ENCODE measurements at places on chromosomes 4 and X.

- H3K4me1 ChIP-seq = no peaks in the 10 kb centered on the region
- no peak overlapping the region for H3K27ac ChIP-seq
- no peak overlapping the region for H3K4me3 ChIP-seq
These were observed 1093.0 kb upstream of the TENM3 start for GRCh38 chr4:181150191-181150590.

GRCh38 chr4:156662921-156663320 is 308.7 kb downstream of the PDGFC start:
- no peaks in the 10 kb centered on the region for H3K4me1 ChIP-seq
- H3K4me3 ChIP-seq = no peak overlapping the region
- no peak overlapping the region for H3K27ac ChIP-seq
- H3K27me3 ChIP-seq = no peaks in the 10 kb centered on the region
- DNase-seq = no peak

DNA sequence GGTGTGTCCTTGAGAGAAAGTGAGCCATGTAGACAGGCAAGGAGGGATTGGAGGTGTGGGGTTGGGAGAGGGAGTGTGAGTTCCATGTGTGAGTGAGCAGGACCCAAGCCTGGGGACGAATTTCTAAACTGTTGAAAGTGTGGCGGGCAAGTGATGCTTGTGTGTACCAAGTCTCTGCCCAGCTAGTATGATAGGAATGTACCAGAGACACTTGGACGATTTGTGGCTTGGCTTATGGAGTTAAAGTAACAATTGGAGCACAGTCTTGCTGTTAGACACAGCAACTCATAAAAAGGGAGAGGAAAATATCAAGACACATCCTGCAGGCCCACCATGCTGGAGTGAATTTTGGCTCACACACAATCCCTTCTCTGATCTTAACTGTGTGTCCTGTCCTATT is 8.5 kb downstream of the PTTG2 start:
- no peaks in the 10 kb centered on the region for H3K4me1 ChIP-seq
- DNase-seq = no peak
- no peak overlapping the region for H3K4me3 ChIP-seq
- H3K27ac ChIP-seq = peak overlapping the region; percentile 74

DNA sequence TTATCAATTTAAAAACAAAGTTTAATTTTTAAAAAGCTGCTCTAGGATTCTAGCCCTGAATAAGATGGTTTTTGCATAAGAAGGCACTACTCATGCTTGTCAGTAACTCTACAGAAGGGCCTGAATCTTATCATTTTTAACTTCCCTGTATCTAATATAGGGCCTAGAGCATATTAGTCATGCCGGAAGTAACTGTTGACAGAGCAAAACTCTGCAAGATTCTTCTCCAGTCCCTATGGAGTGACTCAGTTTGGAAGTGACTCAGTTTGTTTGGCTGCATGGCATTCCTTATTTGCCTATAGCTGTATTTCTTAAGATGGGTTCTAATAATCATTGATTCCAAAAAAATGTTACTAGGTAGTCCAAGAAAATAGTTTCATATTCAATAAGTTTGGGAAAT is 431.8 kb upstream of the HTR2C start:
- H3K27ac ChIP-seq = no peak overlapping the region
- no peaks in the 10 kb centered on the region for H3K4me1 ChIP-seq
- no peaks in the 10 kb centered on the region for H3K36me3 ChIP-seq
- H3K4me3 ChIP-seq = no peak overlapping the region

DNA sequence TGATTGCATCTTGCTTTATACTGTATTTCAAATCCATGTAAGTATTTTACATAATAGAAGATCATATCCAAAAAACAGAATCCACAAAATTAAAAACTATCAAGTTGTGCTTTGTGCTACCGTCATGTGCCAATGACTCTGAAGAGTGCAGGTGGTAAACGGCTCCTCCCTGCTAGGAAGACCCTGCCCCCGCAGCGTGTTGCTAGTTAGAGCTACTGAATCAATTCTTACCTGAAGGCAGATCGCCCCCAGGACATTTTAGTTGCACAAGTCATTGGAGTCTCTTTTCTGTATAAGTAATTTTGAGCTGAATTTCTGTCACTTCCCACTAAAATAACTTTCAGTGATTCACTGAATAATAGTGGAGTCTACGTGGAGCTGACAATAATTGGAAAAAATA is 599.5 kb upstream of the ZFP42 start:
- H3K36me3 ChIP-seq = no peaks in the 10 kb centered on the region
- no peaks in the 10 kb centered on the region for H3K27me3 ChIP-seq
- no peaks in the 10 kb centered on the region for H3K4me1 ChIP-seq
- H3K27ac ChIP-seq = no peak overlapping the region

DNA sequence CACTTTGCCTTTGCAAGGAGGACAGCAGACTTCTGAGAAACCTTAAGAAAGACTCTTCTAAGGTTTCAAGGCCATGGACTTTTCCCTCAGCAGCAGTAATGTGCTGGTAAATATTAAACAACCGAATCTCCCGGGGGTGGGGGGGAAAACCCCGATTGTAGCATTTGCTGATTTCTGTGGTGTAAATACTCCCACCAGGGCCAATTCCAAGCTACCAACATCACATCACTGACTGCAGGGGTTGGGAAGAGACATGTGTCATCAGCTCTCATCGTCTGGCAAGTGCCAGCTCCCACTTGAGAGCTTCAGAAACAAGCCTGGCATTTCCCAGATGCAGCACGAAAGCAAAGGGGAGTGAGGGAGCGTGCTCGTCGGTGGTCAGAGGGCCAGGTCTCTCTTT is 101.2 kb downstream of the BCOR start:
- no peaks in the 10 kb centered on the region for H3K27me3 ChIP-seq
- H3K27ac ChIP-seq = no peak overlapping the region
- H3K36me3 ChIP-seq = no peaks in the 10 kb centered on the region
- DNase-seq = no peak

GRCh38 chrX:86002076-86002896 is 45.1 kb downstream of the CHM start:
- H3K27me3 ChIP-seq = no peaks in the 10 kb centered on the region
- no peak for DNase-seq
- no peaks in the 10 kb centered on the region for H3K36me3 ChIP-seq

GRCh38 chrX:131854581-131854980 is 168.5 kb upstream of the STK26 start:
- H3K36me3 ChIP-seq = no peaks in the 10 kb centered on the region
- no peaks in the 10 kb centered on the region for H3K4me1 ChIP-seq
- no peak overlapping the region for H3K4me3 ChIP-seq
- no peak for DNase-seq
- H3K27ac ChIP-seq = no peak overlapping the region

DNA sequence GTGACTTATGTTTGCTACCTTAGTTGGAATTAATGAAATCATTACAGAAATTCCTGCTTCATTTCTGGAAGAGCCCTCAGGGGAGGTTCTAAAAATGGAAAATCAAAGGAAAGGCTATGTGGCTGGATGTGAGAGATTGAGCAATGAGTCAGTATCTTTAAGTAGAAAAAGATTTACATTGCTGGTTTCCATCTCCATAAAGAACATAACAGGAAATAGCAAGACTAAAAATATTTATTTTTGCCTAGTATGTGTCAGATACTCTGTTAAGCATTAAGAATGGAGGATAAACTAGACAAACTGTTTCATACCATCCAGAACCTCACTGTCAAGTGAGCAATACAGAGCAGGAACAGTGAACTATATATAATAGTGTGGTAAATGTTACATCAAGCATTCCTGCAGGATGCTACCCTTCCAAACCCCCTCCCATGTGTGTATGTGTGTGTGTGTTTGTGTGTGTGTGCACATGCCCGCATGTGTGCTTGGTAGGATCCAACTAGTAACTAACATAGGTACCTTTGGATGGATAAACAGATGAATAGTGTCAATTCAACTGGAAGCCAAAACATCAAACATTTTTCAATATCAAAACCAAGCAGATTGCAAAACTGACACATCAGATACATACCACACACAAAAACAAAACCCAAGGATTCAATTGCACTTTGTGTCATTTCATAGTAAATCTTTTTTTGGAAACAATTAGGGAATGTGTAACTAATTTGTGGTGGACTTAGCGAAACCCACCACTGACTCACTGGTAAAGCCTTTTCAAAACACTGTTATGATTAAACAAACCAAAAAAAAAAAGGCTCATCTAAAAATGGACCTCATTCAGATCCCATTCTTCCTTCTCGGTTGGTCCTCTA is 223.4 kb downstream of the SHROOM3 start:
- peaks cover 10% of the 10 kb centered on the region for H3K4me1 ChIP-seq
- no peak for DNase-seq
- peak overlapping the region; percentile 80 for H3K27ac ChIP-seq
- no peaks in the 10 kb centered on the region for H3K27me3 ChIP-seq
- no peaks in the 10 kb centered on the region for H3K36me3 ChIP-seq

Measured in ascending aorta (tissue), 2 donors.